ENCODE measurements at places on chromosomes 12 and 14.
A peak's percentile ranks its signal among the peaks of the same experiment; 100 is the strongest.

DNA sequence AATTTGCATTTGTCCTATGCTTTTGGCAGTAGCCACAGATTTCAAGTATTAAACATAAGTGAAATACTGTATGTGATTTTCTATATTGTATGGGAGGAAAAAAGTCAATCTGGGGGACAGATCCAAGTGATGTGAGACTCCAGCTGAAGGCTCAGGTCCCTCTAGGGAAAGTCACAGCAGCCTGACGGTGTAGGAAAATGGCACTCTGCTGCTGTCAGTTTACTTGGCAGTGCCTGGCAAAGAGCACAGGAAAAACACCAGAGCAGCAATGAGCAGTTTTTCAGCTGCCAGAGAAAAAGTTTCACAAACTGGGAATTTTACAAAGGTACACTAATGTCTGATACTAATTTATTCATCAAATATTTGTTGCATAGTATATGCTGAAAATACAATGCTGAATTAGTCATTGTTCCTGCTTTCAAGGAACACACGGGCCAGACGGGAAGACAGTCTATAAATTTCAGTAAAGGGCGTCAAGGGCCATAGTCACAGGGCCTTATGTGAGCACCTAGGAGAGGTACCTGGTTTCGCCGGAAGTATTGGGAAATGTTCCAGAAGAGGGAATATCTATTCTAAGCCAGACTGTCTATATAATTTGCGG is 66.2 kb upstream of the SLC38A2 start:
- DNase-seq: no peak

DNA sequence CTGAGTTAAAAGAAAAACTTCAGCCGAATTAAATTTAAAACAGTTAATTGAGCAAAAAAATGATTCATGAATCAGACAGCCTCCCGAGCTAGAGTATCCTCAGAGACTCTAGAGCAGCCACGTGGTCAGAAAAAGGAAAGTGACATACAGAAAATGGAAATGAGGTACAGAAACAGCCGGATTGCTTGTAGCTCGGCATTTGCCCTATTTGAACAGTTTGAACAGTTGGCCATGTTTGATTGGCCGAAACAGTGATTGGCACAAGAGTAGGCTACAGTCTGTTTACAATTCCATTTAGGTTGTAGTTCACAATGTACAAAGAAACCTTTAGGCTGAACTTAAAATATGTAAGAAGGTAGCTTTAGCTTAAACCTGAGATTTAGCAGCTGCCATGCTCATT is 12.9 kb upstream of the OXA1L start:
- no peak for DNase-seq

DNA sequence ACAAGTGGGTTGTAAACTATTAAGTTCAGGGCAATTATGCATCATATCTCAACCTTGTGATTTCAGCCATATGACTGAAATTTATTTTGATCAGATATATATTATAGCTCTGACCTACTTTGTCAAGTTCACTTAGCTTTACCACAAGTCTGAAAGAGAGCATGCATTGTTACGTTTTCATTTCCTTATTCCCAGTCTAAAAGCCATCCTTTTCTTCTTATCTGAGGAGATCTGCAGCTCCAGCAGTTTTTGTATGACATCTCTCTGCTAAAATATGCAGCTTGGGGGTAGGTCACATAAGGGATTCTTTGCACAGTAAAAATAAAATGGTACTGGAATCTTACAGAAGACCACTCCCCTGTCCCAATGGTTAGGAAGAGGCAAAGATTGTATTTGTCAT is 1682.8 kb upstream of the FLRT2 start:
- DNase-seq: no peak

GRCh38 chr12:45582986-45583659 is 146.4 kb upstream of the ARID2 start:
- DNase-seq: no peak

- no peak for DNase-seq
Observed at GRCh38 chr14:69982220-69982839, 103.1 kb downstream of the SMOC1 start.

- DNase-seq: no peak
Observed at GRCh38 chr12:85996280-85996679, 122.2 kb downstream of the NTS start.

GRCh38 chr14:66613344-66613743 is 105.4 kb downstream of the GPHN start:
- no peak for DNase-seq

- no peak for DNase-seq
Observed at GRCh38 chr14:50242566-50243310, 11.4 kb upstream of the SOS2 start.

DNA sequence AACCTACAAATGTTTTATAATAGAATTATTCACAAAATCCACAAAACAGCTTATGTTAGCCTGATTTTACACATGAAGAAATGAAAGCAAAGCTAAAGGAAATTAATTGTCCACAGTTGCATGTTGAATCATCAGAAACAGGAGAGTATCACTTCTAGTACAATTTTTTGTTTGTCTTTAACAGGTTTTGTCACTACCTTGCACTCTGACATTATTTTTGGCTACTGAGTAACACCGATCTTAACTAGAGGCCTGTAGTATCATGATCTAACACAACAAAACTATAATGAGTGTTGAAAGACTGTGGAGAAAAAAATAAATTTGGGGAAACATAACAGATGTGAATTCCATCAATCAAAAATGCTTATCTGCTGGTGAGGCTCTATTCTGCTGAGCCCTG is 60.1 kb downstream of the TAOK3 start:
- DNase-seq: no peak

GRCh38 chr12:124964836-124965462 is 24.0 kb downstream of the DHX37 start:
- DNase-seq: no peak

- DNase-seq: no peak
Observed at GRCh38 chr12:29709496-29710040, 74.2 kb downstream of the TMTC1 start.

DNA sequence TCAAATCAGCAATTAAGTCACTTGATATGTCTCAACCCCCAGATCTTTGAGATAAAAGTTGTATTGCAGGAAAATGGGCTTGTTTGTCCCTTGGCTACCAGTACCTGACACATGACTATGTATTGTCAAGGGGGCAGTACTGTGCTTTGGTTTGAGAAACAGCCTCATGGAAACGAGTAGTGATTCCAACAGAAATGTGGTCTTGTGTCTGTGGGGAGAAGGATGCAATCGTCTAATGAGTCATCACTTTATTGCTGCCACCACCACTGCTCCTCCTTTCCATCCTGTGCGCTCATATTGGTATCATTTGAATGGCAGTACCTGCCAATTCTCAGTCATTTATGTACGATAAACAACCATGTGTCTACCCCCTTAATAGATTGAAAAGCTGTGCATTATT is 72.8 kb upstream of the ARHGAP5 start:
- DNase-seq: no peak

- DNase-seq: no peak
Observed at GRCh38 chr14:87837296-87837695, 155.7 kb downstream of the GALC start.

DNA sequence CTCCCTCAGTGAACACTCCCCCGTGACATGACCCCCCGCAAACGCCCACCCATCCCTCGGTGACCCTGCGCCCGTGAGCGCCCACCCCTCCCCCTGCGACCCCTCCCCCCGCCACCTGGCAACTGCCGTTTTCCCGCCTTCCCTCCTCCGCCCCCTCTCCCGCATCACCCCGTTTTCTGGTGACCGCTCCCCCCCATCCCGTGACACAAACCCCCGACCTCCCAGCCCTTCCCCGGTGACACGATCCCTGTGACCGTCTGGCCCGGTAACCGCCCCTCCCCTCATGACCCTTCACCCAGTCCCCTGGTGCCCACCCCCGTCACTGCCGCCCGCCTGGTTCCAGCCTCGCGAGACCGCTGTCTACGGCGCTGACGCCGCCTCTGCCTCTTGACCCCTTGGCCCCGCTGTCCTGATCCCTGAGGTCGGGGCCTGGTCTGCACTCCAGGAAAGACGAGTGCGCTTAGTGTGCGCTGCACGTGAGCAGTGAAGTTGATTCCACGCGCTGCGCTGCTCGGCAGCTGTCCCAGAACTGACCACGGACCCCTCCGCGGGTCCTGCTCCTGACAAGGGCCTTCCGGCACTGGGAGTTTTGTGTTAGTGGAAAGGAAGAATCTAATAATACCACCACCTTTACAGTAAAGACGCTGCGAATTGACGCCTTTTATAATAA is 59.4 kb downstream of the DDX51 start:
- peak; percentile 29 for DNase-seq

- no peak for DNase-seq
Observed at GRCh38 chr14:54170301-54170700, 213.7 kb upstream of the BMP4 start.

DNA sequence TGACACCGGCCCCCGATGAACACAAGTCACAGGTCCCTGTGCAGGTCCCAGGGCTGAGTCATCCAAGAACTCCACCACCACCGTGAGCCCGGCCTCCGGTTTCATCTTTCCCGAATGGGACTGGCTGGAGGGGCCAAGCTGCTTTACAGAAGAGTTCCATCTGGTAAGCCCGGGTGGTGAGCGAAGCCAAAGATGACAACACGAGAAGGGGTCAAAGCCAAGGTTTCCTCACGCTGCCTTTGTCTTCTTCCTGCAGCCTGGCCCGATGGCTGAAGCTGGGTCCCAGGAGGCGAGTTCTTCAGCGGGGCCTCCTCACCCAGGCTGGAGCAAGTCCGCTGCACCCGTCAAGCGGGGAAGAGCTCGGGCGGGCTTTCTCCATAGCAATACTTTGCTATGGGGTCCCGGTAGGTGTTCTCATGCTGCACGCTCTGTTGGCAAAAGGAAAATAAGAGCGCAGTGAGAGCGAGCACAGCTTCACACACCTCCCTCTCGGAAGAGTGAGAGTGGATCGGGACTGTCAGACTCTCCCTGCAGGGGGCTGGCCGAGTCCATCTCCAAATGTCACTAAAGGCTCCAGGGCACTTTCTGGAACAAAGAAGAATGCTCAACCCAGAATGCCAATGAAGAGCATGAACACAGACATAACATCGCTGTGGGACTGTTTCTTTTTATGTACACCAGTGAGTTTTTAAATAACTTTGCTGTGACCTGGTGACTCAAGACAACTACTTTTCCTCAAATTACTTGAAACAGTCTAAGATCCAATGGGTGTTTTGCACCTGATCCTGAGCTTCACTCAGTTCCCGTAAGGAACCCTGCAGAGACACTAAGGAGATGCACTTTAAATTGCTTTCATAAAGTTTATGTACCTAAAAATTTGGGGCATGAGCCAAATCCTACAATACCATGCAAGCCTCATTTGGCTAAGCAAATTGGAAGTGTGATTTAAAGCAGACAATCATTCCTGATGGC is 20.1 kb downstream of the SPRING1 start:
- DNase-seq: no peak

- DNase-seq: no peak
Observed at GRCh38 chr14:70753518-70753953, 55.8 kb downstream of the MAP3K9 start.

DNA sequence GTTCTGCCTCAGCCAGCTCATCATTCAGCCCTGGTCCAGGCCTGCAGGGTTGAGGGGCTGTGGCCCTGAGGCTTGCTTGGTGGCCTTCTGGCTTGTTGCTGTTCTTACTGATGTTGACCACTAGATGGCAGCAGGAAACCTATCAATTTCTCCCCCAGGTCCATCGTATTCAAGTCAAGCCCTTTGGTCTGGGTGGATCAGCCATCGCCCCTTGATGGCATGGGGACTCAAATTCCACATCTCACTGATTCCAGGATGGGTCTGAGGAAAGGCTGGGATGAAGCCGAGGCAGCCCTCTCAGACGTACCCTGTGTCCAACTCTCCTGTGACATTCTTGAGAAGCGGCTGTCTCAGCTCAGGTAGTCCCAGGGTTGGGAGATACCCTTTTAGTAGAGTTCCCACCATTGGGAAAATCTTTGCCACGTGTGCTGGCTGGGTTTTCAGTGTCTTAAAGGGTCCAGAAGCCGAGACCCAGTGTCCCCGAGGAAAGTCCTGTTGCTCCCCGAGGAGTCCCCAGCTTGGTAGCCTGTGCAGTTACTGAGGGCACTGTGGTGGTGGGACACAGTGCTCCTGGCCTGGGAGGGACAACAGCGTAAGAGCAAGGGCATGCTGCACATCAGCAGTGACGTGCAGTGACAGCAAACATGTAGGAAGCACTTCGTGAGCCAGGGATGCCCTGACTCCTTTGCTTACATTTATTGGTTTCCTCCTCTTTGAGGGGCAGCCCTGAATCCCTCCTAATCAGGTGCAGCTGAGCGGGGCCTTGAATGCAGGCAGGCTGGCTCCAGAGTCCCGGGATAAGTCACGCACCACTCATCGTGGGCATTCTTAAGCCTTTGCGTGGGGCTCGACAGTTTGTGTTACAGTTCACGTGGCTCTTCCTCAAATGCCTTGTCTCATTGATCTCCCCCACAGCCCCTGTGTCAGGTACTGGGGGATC is 58.6 kb downstream of the TSPAN9 start:
- no peak for DNase-seq

DNA sequence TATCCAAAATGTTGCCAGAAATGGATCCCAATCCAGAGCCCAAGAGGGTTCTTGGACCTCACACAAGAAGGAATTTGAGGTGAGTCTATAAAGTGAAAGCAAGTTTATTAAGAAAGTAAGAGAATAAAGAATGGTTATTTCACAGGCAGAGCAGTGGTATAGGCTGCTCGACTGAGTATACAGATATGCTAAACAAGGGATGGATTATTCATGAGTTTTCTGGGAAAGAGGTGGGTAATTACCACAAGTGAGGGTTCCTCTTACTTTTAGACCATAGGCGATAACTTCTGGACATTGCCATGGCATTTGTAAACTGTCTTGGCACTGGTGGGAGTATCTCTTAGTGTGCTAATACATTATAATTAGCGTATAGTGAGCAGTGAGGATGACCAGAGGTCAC is 73.6 kb downstream of the ETNK1 start:
- no peak for DNase-seq

DNA sequence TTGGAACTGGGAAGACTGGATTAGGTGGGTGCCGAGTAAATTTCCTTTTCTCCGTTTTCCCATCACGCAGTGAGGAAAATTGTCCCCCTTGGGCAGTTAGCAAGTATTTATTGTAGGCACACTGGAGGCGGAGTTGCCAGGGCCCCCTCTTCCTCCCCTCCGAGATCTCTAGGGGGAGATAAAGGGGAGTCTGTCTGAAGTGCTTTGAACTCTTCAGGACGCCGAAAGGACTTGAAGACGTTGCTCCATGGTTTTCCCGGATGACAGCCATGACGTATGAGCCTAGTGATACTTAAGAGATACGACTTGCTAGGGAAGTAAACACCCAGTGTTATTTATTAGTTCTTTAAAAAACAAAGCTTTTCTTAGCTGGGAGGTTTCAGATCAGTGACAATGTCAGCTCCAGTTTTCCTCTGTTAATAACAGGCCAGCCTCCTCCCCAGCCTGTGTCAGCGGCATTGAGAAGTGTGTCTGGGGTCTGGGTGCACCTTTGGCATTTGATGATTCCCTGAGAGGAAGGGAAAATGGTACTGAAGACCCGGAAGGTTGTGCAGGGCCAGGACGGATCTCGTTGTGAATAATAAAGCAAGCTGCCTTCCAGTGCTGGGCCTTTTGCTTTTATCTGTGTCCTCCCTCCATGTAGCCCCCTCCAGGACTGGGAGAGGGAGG is 78.7 kb downstream of the TSPAN9 start:
- DNase-seq: no peak

DNA sequence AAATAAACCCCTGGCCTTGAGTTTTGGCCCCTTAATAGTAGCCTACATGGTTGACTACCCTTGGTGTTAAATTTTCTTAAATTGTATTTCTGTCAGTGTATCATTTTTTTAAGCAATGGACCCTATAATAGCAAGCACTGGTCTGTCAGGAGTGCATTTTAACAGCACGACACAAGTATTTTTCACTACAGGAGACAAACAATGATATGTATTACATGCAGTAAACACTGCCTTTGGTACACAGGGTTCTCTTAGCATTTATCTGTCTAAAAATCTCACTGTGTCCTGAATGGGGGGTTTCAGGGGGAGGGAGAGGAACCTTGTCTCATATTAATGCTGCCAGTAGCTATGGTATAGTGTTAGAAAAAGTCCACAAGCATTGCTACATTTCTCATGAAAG is 18.4 kb downstream of the LMO3 start:
- DNase-seq: no peak

Data from thoracic aorta (tissue), 2 donors.